Panc1 (cell line): ENCODE measurements at places on chromosomes 13 and 19.

- DNase-seq = no peak
Observed at GRCh38 chr19:16070366-16070990, 5.8 kb upstream of the TPM4 start.

GRCh38 chr13:46728777-46729176 lies 68.2 kb downstream of the ESD start:
- no peak for DNase-seq

DNA sequence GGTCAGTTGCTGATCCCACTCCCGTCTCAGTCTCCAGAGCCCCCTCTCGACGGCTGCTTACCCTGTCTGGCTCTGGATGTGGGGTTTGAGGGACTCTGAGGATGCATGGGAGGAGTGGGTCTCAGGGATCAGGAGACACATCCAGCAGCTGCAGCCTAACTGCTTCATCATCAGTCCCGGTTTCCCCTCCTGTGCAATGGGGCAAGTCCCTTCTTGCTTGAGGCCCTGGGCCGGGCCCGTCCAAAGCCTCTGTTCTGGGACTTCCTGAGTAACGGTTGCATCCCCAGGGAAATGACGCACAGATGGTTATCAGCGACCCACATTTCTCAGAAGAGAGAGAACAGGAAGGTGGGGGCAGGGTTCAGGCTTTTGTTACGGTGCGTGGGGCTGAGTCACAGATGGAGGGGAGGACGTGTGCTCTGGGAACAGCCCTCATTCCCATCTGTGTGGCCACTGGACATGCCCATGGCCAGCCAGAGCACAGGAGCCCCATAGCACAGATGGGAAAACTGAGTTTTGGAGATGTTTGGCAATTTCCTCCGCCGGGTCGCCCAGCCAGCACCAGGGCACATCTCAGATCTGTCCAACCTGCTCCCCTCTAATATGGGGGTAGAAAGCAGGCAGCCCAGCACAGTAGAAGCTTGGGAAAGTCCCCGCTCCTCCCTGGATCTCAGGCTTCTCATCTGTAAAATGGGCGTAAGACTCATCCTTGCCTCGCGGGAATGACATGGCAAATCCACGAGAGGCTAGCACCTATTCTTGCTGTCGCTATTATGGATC lies 19.3 kb downstream of the GNA15 start:
- DNase-seq = no peak

- no peak for DNase-seq
Observed at GRCh38 chr13:85828094-85828684, 29.0 kb upstream of the SLITRK6 start.

GRCh38 chr19:55581823-55582223 lies 1.2 kb upstream of the ZNF579 start:
- no peak for DNase-seq

GRCh38 chr19:34972163-34972705 lies 8.2 kb upstream of the ZNF792 start:
- no peak for DNase-seq

DNA sequence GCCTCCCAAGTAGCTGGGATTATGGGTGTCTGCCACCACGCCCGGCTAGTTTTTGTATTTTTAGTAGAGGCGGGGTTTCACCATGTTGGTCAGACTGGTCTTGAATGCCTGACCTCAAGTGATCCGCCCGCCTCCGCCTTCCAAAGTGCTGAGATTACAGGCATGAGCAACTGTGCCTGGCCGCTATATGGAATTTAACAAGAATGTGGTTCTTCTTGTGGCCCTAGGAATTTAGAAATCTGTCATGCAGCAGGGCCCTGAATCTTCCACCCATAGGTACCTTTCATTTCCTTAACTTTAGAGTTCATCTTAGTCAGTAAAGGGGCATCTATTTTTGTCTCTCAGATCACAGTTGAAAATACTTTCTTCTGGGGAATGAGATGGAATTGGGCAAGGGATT lies 25.6 kb upstream of the NDFIP2 start:
- DNase-seq = no peak

DNA sequence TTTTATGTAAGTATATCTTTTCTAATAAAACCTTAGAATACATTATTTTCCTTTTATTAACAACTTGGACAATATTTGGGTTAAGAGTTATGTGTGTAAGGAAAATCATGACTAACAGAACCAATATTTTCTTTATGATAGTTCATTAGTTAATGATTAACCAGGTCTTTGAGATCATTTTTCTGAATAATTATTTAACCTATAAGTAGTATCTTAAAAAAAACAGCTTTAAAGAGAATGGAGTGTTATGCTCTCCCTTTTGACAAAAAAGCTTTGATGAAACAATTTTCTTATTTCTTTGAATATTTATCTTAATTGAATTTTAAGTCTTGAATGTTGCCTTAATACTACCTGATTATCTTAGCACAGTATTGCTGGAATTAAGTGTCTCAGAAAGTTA lies 3.8 kb downstream of the SLAIN1 start:
- DNase-seq = no peak

- DNase-seq = no peak
Observed at GRCh38 chr13:50708461-50708860, 135.0 kb downstream of the DLEU7 start.

DNA sequence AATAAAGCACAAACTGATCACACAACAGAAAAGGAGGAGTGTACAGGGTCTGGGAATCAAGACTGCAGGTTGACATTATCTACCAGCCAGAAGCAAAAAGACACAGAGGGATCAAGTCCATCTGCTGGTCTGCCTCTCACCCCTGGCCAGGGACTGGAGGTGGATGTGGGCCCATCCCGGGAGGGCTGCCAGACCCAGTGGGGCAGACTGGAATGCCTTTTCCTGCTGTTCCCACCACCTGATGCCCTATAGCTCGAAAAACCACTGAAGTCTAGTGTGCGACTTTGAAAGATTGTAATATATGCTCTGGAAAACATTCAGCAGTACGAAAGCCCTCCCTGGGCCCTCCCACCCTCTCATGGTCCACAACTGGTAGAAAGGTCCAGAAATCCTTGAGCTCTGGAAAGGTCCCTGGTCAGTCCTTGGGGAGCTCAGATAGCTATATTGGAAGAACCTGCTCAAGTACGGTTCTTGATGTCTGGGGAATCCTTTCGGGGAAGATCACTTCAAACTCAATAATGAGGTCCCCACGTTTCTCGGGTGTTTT lies 2.6 kb downstream of the DNAJB1 start:
- DNase-seq = no peak

- DNase-seq = no peak
Observed at GRCh38 chr19:43105496-43105895, 23.0 kb upstream of the PSG2 start.

GRCh38 chr13:106028911-106029310 lies 506.6 kb downstream of the EFNB2 start:
- no peak for DNase-seq

DNA sequence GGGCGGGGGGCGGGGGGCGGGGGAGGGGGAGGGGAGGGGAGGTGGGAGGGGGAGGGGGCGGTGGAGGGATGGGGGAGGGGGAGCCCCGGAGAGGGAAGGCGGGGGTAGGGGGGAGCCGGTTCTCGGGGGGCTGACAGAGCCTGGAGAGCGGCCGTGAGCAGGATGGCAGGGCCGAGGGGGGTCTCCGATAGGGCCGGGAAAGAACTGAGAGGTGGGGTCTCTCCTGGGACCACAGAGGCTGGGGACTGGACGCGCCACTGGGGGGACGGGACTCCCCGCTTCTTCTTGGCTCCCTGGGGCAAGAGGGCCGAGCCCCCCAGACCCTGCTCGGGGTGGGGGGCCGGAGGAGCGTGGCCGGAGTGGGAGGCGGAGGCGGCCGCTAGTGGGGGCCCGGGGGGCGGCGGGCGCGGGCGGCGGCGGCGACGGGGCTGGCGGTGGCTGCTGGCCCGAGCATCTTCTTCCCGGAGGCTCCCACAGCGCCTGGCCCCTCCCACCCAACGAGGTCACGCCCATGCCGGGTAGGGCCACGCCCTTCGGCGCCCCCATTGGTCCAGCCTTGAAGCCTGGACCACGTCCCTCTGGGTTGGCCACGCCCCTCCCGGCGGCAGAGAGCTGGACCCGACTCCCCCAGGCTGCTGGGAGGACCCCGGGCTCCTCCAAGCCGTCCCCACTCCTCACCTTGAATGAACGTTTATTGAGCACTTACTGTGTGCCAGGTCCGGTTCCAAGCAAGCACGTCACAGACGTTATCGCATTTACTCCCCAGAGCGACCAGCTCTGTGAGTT lies at the start of gene NOVA2:
Gene NOVA2 (minus strand): TSS at position 313 of the 786 bp plus-strand sequence. CDS start 514 bp downstream, outside the sequence.
- DNase-seq = no peak

DNA sequence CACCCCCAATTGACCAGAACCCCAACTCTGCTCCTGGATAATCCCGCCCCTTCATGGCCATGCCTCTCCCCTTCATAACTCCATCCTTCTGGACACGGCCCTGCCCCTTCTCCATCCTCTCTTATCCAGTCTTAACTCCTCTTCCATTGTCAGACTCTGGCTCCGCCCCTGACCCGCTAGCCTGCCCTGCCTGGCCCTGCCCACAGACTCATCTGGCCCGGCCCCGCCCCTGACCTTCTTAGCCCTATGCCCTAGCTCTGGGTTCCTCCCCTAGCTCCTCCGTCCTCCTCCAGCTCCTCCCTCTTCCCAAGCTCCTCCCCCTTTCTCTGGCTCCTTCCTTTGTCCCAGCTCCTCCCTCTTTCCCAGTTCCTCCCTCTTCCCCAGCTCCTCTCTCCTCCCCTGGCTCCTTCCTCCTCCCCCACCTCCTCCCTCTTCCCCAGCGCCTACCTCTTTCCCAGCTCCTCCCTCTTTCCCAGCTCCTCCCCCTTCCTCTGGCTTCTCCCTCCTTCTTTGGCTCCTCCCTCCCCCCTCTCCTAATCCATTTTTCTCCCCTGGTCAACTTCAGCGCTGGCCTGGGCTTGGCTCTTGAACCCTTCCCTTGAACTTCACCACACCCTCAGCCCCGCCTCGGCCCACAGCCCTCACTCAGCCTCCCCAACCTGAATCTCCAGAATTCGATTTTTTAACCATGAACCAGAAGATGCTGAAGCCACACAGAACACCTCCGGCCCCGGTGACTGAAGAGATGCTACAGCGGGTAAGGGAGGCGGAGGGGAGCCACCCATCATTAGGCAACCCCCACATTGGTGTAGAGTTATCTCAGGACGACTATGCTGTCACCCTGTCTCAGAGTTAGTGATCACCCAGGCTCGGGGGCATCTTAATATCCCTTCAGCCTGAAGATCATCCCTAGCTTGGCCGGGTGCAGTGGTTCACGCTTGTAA lies 9.2 kb upstream of the ZNF358 start:
- DNase-seq = peak; percentile 94

DNA sequence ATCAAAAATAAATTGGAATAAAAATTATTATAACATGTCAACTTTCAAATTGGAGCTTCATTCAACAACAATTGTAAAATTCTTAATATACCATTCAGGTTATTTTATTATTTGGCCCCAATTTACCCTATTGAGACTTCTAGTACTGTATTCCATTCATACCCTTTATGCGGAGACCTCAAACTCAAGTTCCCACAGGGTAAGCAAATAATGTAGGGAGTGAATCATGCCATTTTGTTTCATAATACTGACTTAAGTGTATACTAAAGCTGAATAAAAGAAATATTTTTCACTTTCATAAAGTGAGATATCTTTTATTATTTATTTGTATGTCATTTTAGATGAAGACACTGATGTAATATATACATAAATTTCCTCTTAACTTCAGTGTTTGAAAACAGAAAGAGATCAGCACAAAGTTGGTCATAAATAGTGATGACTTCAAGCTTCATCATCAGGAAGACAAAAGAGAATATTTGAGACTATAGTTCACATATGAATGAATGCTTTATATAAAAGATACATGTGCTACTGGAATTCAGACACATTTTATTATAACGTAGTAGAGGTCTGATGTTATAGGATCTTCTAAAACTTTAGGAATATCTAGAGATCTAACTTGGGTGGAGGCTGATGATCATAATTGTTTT lies 894.4 kb upstream of the PCDH9 start:
- DNase-seq = no peak

GRCh38 chr13:78594456-78594975 lies 8.8 kb downstream of the POU4F1 start:
- DNase-seq = no peak

DNA sequence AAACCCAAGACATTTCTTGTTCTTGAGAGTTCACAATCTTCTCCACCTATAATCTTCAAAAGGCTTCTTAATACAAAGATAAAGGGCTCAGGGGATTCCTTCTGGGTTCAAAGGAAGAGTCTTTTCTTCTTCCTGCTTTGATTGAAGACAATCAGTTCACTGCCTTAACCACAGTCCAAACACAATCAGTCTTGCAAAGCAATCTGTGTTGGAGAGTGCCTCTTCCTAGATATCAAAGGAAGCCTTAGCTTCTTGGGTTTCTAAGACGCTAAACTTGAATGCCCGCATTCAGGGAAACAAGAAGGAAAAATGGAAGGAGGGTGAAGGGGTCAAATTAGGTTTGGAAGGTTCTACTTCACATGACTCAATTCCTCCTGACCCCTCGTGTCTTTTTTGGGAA lies 27.2 kb downstream of the RANBP3 start:
- no peak for DNase-seq

DNA sequence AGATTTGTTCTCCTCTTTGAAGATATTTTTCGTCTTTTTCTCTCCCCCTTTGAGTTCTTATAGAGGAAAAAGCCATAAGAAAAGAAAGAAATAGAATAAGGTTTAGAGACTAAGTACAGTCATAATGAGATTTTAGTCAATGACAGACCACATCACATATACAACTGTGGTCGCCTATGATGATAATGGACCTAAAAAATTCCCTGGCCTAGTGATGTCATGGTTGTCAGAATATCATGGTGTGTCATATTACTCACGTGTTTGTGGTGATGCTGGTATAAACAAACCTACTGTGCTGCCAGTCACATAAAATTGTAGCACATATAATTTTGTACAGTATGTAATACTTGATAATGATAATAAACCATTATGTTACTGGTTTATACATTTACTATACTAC lies 1096.1 kb downstream of the OLFM4 start:
- DNase-seq = no peak

- DNase-seq = no peak
Observed at GRCh38 chr13:75251188-75251587, 230.8 kb downstream of the TBC1D4 start.

- DNase-seq = peak; percentile 51
Observed at GRCh38 chr19:6476155-6476895, 5.3 kb downstream of the DENND1C start.

GRCh38 chr19:45231891-45232290 lies 13.3 kb downstream of the EXOC3L2 start:
- DNase-seq = no peak

GRCh38 chr13:35876601-35877000 lies 254.6 kb downstream of the DCLK1 start:
- no peak for DNase-seq

GRCh38 chr13:69856331-69856730 lies 251.3 kb upstream of the ATXN8OS start:
- no peak for DNase-seq

GRCh38 chr19:1925544-1925943 lies 15.4 kb upstream of the CSNK1G2 start:
- DNase-seq = no peak

- DNase-seq = no peak
Observed at GRCh38 chr13:99043831-99044231, 66.0 kb upstream of the DOCK9 start.

DNA sequence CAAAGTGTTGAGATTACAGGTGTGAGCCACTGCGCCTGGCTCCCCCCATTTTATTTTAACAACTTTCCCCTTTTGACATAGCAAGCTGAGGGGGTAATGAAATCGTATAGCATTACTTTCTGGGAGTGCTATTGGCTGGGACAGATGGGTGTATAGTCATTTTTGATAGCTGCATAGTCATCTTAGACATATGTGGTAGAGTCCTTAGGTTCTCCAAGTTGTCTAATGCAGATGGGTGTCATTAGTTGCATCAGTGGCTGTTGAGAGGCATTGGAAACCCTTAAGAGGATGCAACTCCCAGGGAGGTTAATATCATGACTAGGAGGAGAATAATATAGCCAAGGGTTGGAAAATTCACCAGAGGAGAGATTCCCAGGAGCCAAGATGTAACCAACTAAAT lies 28.6 kb upstream of the PNMA8B start:
- no peak for DNase-seq

GRCh38 chr19:10292789-10293636 lies 3.3 kb downstream of the ICAM5 start:
- DNase-seq = no peak
